ENCODE measurements at places on chromosomes 16 and 17. TPM values are rescaled to one million over a fixed set of nuclear protein-coding genes. Genes with fewer than 3 reads are reported as not detected.

FGF11 gene
- 2.6 TPM for total RNA-seq

CA10 gene
- total RNA-seq: not detected

MYH1 gene
- total RNA-seq: not detected

TPPP3 gene
- total RNA-seq: 1.5 TPM

STXBP4 gene
- 2.2 TPM for total RNA-seq

LDHD gene
- total RNA-seq: 0.12 TPM

NTN3 gene
- total RNA-seq: 0.23 TPM

ARL2BP gene
- total RNA-seq: 63.3 TPM

GDPD1 gene
- 2.3 TPM for total RNA-seq

NOD2 gene
- 0.59 TPM for total RNA-seq

PIGW gene
- total RNA-seq: 0.70 TPM

Measured in smooth muscle cell of the coronary artery (primary cell).